NCI-H2171 (cell line): ENCODE measurements at places on chromosomes 11 and 22.

- no peak for DNase-seq
Observed at GRCh38 chr11:93783765-93784144, 327 bp upstream of the MED17 start.

- no peak for DNase-seq
Observed at GRCh38 chr11:71163371-71163770, 89.0 kb downstream of the SHANK2 start.

- no peak for DNase-seq
Observed at GRCh38 chr11:86695373-86695772, 23.0 kb upstream of the ME3 start.

GRCh38 chr11:70353329-70353728 is 45.0 kb upstream of the CTTN start:
- DNase-seq: no peak

DNA sequence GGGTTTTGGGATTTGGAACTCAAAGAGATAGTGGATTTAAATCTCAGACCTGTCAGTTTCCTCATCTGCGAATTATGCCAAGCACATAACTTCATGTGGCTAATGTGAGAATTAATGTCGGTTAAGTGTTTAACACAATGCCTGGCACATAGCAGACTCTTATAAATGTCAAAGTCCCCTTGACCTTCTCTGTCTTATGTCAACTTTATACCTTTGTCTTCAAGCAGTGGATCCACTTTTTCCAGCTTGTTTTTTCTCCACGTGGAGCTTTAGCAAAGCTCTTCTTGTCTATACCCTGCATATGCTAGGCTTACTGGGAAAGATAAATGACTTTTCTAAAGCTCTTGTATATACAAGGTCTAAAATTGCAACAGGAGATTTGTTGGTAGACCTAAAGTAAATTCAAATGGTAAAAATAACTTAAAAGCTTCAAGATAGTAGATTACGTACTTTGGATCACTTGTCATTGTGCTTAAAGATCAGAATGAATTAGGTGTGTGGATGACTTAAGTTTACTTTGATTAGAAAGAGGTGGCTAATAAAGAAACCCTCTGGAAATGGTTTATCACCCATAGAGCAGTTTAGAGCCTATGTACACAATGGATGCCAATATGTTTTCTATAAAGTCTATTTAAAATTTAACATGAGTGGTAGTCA is 318.3 kb upstream of the SORL1-AS1 start:
- DNase-seq: no peak

- DNase-seq: no peak
Observed at GRCh38 chr11:119117004-119117706, 4.2 kb upstream of the HINFP start.

GRCh38 chr11:19162951-19163505 is 38.8 kb downstream of the CSRP3 start:
- DNase-seq: no peak

- no peak for DNase-seq
Observed at GRCh38 chr22:39250838-39251237, 6.1 kb upstream of the PDGFB start.

GRCh38 chr11:46693597-46694012 is 6.8 kb downstream of the ARHGAP1 start:
- DNase-seq: no peak

DNA sequence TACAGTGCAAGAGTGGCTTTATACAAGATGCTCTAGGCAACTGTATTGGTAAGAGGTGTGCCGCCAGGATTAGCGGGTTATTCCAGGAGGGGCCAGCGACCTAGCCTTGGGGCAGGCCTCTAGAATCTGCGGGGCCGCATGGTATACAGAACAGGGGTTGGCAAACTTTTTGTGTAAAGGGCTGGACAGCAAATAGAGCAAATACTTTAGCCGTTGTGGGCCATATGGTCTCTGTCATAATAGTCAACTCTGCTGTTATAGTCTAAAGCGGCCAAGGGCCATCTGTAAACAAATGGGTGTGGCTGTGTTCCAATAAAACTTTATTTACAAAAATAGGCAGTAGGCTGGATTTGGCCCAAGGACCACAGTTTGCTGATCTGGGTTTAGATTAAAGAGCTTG is 32.6 kb downstream of the FBLN1 start:
- DNase-seq: no peak

- no peak for DNase-seq
Observed at GRCh38 chr11:15195454-15196200, 80.9 kb downstream of the INSC start.

GRCh38 chr11:110338684-110339083 is 42.3 kb upstream of the RDX start:
- no peak for DNase-seq

DNA sequence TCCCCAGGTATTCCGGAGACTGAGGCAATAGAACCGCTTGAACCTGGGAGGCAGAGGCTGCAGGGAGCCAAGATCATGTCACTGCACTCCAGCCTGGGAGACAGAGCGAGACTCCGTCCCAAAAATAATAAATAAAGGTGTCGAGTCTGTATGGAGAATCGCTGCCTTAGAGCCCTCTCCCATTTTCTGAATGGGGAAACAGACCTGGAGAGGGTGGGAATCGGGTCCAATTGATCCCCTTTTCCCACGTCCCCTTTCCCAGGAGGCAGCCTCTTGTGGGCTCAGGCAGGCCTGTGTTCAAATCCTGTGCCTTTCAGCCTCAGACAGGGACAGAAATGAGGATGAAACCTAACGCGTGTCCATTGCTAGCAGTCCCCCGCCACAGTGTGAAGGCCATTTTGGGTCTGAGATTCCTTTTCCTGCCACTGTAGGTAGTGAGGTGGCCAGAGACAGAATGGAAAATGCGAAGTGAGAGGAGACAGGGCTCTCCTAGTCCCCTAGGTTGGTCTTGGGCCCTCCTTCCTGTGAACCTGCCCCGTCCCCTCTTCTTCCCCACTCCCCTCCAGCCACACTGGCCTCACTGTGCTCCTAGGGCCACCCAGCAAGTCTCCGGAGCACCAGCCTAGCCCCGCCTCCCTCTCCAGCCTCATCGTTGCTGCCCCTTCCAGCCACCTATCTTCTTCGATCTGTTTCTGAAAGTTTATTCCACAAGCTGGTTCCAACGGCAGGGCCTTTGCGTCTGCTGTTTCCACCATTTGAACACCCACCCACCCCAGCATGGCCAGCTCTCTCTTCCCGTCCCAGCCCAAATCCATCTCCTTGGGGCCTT is 2.7 kb upstream of the POLDIP3 start:
- no peak for DNase-seq

- DNase-seq: no peak
Observed at GRCh38 chr11:116600930-116601329, 171.9 kb downstream of the BUD13 start.

DNA sequence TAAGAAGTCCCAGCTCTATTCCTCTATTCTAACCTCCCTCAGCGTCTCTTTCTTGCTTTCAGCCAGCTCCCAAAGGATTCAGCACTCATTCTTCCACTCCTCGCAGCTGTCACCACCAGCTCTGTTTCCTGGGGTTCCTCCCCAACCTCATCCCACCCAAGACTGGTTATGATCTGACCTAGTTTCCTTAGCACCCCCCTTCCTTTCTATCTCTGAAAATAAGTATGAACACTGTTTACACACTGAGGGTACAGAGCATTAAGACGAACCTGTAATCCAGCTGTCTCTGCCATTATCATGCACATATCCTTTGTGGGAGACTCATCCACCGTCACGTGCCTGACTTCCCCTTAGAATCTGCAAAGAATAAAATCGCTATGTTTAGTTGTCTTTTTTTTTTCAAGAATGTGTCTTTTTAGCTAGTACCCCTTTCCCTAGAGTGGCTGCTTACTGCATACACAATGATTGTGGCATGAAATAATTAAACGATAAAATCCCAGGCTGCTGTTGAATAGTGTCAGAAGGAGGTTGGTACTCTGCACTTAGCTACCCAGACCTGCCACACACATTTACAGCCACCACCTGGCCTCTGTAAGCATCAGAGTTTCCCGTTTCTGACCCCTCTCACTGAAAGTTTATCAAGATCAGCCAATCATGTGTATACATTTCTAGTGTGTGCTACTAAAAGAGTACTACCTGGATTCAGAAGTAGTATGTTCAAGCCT is 26.9 kb upstream of the CSTF3 start:
- DNase-seq: no peak

GRCh38 chr11:17508306-17508705 is 31.7 kb upstream of the ABCC8 start:
- DNase-seq: no peak

DNA sequence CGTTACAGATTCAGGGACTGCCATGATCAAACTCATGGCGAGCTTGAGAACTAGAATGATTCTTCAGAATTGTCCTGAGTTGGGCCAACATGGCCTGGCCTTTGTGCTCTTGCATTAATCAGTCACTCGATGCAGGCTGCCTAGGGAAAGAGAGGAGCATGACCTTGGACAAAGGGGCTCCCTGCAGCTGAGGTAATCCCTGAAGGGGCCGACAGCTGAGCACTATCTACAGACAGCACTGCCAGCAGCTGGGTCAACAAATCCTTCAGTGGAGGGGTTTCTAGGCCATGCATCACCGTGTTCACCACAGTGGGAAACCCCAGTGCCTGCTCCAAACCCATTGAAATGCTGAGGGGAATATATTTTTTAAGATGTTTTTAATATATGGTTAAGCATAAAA is 159.5 kb upstream of the POU2AF2 start:
- no peak for DNase-seq
